ENCODE measurements at places on chromosomes 5 and 9.

DNA sequence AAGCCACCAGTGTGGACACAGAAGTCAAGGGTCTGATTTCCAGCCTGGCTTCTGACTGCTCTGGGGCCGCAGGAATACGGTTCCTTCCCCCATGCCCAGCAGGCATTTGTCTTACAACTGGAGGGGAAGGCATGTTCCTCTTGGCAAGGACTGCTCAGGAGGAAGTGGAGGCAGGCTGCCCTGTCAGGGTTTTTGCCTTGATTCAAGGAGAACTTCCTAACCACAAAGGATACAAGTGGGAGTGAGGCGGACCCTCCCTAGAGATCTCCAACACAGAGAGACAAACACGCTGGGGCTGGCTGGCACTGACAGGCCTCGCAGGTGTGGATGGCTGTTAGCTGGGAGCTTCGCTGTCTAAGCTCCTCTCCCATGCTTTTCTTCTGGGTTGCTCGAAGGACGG lies 19.1 kb downstream of the TGFBI start:
- peak; percentile 38 for DNase-seq

- no peak for DNase-seq
Observed at GRCh38 chr5:159313197-159313596, 17.1 kb downstream of the IL12B start.

DNA sequence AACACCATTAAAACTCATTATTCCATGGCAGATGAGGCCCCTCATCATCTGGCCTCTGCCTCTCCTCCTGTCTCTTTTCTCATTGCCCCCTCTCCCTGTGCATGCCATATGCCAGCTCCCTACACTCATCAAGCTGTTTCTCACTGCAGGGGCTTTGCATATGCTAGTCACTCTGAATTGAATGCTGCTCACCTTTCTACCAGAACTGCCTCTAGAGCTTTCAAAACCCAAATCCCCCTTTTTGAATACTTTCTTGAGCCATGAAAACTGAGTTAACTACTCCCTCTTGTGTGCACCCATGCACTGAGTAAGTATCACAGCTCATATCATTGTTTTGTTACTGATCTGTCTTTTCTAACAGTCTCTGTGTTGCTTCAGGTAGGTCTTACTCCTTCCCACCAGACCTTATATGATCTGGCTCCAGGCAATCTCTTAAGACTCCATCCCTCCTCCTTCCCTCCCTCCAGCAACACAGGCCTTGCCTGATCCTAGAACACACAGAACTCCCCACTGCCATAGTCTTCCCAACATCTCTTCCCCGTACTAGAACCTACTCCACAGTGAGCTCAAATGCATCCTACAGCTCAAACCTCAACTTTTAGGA lies 60.5 kb downstream of the ASTN2 start:
- DNase-seq = no peak

GRCh38 chr5:95641741-95642220 lies 4.8 kb upstream of the RFESD start:
- DNase-seq = no peak

GRCh38 chr9:136984464-136985026 lies 1.8 kb downstream of the LCNL1 start:
- DNase-seq = no peak

DNA sequence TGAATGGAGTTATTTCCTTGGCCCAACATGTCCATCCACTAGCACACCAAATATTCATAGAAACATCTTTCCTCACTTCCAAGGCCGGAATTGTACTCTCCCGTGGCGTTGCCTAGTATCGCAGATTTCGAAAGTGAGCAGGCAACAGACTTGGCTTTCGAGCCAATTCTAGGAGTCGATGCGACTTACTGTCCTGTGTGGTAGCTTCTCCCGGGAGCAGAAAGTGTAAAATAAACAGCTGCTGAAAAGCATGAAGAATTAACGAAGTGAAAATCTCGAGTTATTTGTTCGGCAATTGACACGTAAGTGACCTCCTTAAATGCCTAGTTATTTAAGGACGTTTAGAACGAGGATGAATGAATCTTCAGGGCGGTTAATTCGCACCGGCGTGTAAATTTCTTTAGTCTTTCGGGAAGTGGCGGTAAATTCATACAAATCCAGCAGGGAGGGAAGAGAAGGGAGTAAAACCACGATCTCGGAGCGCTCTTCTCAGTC lies 449 bp upstream of the PCSK5 start:
- peak; percentile 37 for DNase-seq

DNA sequence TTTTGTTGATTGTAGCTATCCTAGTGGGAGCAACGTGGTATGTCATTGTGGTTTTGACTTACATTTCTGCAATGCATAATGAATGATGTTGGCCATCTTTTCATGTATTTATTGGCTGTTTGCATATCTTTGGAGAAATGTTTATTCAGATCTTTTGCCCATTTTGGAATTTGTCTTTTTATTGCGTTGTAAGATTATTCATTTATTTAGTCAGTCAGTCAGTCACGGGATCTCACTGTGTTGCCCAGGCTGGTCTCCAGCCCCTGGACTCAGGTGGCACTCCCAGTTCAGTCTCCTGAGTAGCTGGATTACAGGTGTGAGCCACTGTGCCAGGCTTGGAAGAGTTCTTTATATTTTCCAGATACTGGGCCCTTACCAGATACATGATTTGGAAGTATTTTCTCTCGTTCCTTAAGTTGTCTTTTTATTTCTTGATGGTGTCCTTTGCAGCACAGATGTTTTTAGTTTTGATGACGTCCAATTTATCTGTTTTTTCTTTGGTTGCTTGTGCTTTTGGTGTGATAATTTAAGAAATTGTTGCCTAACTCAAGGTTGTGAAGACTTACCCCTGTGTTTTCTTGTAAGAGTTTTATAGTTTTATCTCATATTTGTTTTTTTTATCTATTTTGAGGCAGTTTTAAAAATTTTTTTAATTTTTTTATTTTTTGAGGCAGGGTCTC lies 67.1 kb downstream of the EHMT1 start:
- DNase-seq = no peak

- DNase-seq = no peak
Observed at GRCh38 chr5:137185193-137185592, 313.9 kb downstream of the SPOCK1 start.

- DNase-seq = no peak
Observed at GRCh38 chr5:893711-894110, 1.0 kb downstream of the TRIP13 start.

GRCh38 chr5:882253-883183 lies 10.1 kb downstream of the BRD9 start:
- DNase-seq = no peak

DNA sequence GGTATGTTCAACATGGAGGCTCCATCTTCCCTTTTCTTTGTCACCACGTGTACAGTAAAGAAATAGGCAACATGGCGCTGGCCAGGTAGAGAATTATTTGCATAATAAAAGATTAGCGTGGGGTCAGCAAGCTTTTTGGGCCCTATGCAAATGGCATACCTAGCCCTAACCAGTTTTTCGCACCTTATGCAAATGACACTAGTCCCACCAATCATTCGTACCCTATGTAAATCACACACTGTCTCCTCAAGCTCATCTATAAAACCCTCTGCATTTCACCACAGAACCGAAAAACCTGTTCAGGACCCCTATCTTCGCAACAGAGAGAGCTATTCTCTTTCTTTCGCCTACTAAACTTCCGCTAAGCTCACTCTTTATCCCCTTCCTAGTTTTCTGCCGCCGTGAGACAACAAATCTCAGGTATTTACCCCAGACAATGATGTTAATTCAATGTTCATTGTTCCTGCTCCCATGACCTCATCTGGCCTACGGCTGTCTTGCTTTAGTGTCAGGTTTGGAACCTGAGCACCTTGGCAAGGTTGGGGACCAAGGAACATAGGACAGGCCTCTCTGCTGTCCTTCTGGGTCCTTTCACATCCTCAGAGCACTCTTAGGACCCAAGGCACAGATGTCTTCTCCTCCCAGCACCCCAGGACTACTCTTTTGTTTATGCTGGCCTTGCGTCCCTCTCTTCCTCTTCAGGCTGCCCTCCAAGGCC lies 180.7 kb upstream of the RAI14 start:
- no peak for DNase-seq

DNA sequence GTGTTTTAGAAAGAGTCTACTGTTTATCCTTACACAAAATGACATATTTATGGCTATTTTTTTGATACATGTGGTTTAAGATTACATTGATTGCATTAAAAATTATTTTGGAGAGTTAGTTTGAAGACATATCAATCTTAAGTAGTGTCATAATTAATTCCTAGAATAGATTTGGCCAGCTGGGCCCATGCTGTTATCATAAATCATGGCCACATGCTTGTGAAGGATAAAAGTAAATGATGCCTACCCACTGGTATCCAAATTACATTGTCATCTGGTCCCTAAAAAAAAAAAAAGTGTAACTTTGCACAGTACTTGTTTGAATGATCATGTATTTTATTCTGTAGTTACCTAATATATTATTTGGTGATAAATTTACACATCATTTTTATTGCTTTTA lies 96.9 kb downstream of the PARP8 start:
- DNase-seq = no peak

DNA sequence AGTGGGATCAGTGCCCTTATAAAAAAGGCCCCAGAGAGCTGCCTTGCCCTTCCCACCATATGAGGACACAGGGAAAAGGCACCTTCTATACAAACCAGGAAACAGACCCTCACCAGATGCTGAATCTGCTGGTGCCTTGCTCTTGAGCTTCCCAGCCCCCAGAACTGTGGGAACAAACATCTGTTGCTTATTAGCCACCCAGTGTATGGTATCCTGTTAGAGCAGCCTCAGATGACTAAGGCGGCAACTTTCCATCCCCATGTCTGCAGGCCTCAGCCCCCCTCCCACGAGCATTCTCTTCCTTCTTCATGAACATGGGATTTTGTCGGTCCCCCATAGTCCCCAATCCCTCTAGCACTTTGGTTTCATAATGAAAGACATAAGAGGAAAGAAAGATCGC lies 202.5 kb upstream of the GAS1 start:
- no peak for DNase-seq

DNA sequence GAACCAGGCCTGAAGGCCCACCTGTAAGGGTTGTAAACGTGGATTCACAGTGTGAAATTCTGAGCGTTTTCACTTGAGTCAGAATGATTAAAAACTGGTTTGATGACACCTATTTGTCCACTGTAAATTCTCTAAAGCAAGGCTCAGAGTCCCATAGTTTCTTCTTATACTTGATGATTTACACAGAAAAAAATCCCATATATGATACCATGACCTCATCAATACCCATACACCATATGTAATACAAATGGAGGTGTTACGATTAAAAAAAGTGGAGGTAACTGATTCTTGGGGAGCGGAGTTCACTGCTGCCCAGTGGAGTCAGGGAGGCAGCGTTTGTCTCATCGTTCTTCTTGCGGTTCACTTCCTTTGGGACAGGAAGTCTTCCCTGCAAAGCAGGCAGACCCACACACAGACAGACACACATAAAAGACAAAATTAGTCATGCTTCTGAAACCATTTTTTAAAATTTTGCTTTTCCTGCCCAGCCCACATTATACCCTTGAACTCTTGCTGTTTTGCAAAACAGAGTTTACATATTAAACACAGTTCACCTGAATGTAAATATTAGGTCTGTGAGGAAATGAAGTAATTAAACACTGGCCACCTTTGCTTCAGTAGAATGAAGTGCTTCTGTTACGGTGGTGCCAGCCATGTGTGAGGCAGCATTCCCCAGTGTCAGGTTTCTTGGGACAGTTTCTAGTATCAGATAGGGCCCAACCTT lies 26.2 kb downstream of the NREP start:
- no peak for DNase-seq

- DNase-seq = no peak
Observed at GRCh38 chr5:110159202-110159601, 469.5 kb downstream of the MAN2A1 start.

DNA sequence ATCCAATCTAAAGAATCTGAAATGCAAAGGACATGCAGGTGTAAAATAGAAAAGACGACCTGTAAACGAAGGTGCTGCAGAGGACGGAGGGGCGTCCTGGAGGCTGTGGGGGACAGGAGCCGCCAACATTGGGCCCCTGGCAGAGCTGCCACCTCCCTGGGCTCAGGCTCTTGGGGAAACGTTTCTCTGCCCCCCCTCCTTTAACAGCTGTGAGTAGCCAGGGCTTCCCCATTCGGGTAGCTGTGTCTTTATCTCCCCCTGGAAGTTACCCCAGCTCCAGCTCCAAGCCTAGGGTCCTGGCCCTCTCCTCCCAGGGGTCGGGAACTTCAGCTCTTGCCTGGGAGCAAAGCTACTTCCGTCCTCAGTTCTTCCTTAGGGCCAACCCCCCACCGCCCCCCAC lies 51.5 kb downstream of the PSD2 start:
- no peak for DNase-seq

GRCh38 chr5:119070828-119071560 lies at the start of gene DMXL1:
TSS of gene DMXL1 (plus strand) at chr5:119071087. CDS start at chr5:119071570, 483 bp downstream.
- peak; percentile 98 for DNase-seq

- DNase-seq = no peak
Observed at GRCh38 chr5:58040044-58040443, 419.8 kb downstream of the PLK2 start.

GRCh38 chr5:54616031-54616430 lies 98.5 kb downstream of the SNX18 start:
- DNase-seq = peak; percentile 95
